T-cell (primary cell): ENCODE measurements at places on chromosomes 5 and 9. TPM values are rescaled to one million over a fixed set of nuclear protein-coding genes. Genes with fewer than 3 reads are reported as not detected.

Gene RASGEF1C
- total RNA-seq = not detected

GRCh38 chr9:94644543-94644942 lies 5.2 kb upstream of the FBP1 start:
- H3K36me3 ChIP-seq = no peaks in the 10 kb centered on the region
- no peak for DNase-seq
- H3K27ac ChIP-seq = no peak overlapping the region
- no peak overlapping the region for H3K4me3 ChIP-seq
- H3K4me1 ChIP-seq = no peaks in the 10 kb centered on the region

Gene ZFP2
- 1.3 TPM for total RNA-seq

GRCh38 chr5:150778517-150779396 lies at the start of gene SMIM3:
Gene SMIM3, plus strand, starts transcription at chr5:150778757. Its CDS starts 16,684 bp downstream, at chr5:150795441.
- peak within 1 kb of the TSS; percentile 94 for H3K4me3 ChIP-seq
- peak; percentile 56 for DNase-seq
- peak within 1 kb of the TSS; percentile 47 for H3K27ac ChIP-seq
- no peaks in the 10 kb centered on the region for H3K27me3 ChIP-seq

DNA sequence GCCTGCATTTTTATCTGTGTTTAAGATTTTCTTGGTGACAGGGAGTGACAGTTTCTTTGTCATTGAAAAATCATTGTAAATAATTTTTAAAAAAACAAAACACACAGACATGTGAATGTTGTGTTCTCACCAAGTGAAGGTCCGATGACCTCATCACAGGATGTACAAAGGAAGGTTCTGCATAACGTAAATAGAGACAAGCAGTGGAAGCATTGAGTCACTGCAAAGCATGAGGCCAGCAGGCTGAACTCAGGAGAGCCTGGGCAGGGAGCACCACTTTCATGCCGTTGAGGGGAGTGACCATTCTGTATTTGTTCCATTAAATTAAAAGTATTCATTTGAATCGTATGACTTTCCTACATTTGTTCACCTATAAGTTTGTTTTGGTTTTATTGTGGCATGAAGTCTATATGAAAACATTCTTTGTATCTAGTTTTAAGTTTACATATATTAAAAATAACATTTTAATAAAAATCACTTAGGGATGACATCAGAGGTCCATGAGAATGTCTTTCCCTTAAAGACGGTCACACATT lies 70.4 kb upstream of the TLE1 start:
- DNase-seq = no peak
- H3K4me1 ChIP-seq = no peaks in the 10 kb centered on the region
- H3K4me3 ChIP-seq = no peak overlapping the region
- no peaks in the 10 kb centered on the region for H3K27me3 ChIP-seq

Gene ORM1
- 8.3 TPM for total RNA-seq

GRCh38 chr5:171705036-171705435 lies 80.6 kb upstream of the SMIM23 start:
- no peaks in the 10 kb centered on the region for H3K4me1 ChIP-seq
- DNase-seq = no peak
- no peak overlapping the region for H3K27ac ChIP-seq
- no peaks in the 10 kb centered on the region for H3K27me3 ChIP-seq
- H3K4me3 ChIP-seq = no peak overlapping the region

GRCh38 chr5:79787448-79787847 lies 97.8 kb downstream of the CMYA5 start:
- no peak overlapping the region for H3K27ac ChIP-seq
- no peaks in the 10 kb centered on the region for H3K27me3 ChIP-seq
- H3K4me3 ChIP-seq = no peak overlapping the region
- H3K36me3 ChIP-seq = no peaks in the 10 kb centered on the region
- no peaks in the 10 kb centered on the region for H3K4me1 ChIP-seq

GRCh38 chr9:92769990-92770359 lies 5.3 kb upstream of the BICD2 start:
- peaks cover 23% of the 10 kb centered on the region for H3K4me1 ChIP-seq
- H3K27me3 ChIP-seq = no peaks in the 10 kb centered on the region
- H3K27ac ChIP-seq = no peak overlapping the region
- H3K4me3 ChIP-seq = no peak overlapping the region

DNA sequence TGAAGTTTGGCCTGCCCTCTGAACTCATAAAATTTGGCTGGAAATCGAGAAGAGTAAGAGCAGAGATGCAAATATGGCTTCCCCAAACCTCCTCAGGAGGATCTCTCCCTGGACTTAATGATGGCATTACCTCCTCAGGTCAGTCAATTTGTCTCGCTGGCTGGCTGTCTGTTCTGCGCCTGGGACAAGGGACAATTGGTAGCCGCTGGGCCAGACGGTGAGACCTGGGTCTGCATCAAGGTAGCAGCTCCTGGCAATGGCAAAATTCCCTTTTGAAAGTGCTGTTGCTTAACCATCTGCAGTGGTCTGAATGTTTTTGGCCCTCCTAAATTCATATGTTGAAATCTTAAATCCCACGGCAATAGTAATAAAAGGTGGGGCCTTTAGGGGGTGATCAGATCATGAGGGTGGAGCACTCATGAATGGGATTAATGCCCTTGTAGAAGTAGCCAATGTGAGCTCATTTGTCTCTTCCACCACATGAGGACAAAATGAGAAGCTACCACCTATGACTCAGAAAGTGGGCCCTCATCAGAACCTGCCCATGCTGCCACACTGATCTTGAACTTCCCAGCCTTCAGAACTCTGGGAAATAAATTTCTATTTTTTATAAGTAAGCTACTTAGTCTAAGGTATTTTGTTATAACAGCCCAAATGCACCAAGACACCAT lies 439.3 kb upstream of the KLF4 start:
- DNase-seq = no peak
- no peaks in the 10 kb centered on the region for H3K27me3 ChIP-seq
- no peak overlapping the region for H3K27ac ChIP-seq
- H3K4me3 ChIP-seq = no peak overlapping the region

GRCh38 chr9:12955510-12956163 lies 180.8 kb downstream of the LURAP1L start:
- no peak overlapping the region for H3K4me3 ChIP-seq
